ENCODE measurements at places on chromosomes 3 and 15.
A peak's percentile ranks its signal among the peaks of the same experiment; 100 is the strongest.

- DNase-seq, result no peak
Measured at GRCh38 chr3:194061421-194062030, 74.4 kb upstream of the HES1 start.

- DNase-seq, result no peak
Measured at GRCh38 chr3:109057056-109057455, 60.9 kb downstream of the MORC1 start.

- DNase-seq, result no peak
Measured at GRCh38 chr15:91186904-91187656, 87.0 kb downstream of the SV2B start.

DNA sequence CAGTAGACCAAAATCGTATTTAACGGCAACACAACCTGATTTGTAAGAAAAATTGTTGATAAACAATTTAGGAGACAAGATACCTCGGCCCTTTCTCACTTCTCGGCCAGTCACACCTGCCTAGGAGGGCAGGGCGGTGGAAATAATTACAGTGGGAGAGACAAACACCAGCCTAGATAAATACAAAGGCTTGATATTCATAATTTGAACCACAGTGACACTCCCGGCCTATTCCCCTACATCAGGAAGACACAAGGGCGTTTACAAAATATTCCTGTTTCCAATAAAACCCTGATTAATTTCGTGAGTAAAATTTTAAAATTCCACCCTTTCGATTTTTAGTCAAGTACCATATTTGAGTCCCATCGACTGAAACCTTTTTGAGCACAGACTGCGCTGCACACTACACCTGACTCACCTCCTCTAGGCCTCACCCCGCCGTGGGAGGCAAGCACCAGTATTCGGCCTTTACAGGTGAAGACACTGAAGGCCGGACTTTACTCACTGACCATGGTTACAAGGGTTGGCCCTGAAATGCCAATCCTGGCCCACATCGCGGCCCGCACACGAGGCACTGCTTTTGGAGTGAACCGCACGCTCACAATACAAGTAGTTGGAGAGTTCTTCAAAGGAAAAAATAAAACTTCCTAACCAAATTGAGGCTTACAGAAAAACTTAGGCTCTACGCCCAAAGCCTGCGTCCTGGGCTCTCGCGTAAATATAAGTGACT is 794 bp downstream of the ARPP19 start:
- DNase-seq, result no peak

DNA sequence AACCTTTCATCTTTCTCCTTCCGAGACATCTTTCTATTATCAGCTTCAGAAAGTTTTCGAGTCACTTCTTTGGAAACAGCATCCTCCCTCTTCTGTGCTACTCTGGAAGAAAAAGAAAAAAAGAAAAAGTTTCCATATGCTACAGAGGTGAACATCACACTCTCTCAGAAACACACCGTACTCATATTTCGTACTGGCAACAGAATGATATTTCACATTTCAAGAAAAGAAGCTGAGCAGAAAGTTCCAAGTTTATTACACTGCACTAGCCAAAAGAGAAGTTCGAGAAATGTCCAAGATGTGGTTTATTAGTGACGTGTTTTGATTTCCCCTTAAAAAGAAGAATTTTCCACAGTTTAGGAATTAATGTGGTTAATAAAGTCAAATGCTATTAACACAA is 6.0 kb downstream of the SSR3 start:
- DNase-seq, result no peak

DNA sequence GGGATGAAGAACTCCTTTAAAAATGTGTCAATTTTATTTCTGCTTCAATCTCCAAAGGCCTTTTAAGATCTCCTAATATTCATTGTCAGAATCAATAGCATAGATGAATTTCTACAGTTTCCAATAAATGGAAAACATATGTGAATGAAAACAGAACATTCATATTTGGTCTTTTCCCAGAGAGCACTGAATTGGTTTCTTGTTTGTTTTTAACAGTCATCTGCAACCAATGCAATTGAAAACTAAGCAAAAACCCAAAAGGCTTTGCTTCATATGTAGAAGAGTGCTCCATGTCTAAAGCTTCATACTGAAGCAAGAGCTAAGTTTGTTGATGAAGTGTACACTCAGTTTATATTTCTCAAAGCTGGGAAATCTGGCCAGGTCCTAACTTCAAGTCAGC is 426.5 kb upstream of the CDIN1 start:
- no peak for DNase-seq

DNA sequence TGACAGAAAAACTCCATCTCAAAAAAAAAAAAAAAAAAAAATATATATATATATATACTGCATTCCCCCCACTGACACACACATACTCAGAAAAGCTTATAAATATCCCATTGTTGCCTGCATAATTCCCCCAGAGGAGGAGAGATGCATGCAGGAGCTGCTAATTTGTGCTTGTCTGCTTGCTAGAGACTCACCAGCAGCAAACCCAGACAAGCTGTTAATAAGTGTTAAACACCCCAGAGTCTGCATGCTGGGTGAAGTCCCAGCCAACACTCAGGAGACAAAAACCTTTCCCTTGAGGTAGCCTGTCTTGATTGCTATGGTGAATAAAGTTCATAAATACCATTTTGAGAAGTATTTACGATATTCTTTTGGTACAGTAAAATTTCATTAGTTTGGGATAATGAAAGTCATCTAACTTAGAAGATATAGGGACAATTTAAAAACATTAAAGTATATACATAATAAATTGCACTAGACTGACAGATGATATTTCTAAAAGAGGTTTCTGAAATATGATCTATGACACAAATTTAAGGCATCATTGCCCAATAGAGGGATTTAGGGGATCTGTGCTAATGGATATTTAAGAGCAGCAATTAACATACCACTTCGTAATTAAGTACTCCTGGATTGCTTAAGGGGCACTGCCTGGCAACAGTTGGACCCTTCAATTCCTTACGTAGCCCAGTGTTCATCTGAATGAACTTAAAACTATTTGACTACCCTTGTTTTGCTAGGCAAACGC is 400.0 kb upstream of the C2CD4B start:
- DNase-seq, result no peak

- no peak for DNase-seq
Measured at GRCh38 chr15:99123713-99124451, 19.0 kb downstream of the SYNM start.

GRCh38 chr15:25783607-25784540 is 79.3 kb downstream of the ATP10A start:
- DNase-seq, result peak; percentile 45

- peak; percentile 45 for DNase-seq
Measured at GRCh38 chr3:16513141-16514020, at the start of gene RFTN1. TSS of gene RFTN1 (minus strand) at chr3:16513699. CDS start at chr3:16493869, 19,830 bp downstream.

DNA sequence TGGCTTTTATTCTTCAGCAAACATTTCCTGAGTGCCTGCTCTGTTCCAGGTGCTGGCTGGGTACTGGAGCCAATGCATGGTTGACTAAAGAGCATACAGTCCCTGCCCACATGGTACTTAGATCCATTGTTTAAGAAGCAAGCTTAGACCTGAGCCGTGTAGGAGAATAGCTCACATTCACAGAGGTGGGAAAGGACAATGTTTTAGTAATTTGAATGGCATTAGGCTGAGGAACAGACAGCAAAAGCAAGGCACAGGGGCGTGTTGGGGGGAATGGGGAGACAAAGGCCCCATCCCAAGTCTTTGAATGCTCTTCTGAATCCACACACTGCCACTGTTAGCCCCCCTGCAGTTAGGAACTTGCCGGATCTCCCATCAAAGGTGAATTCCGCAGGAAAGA is 388.2 kb upstream of the RGMA start:
- no peak for DNase-seq

- no peak for DNase-seq
Measured at GRCh38 chr3:143103652-143104051, 15.9 kb upstream of the CHST2 start.

DNA sequence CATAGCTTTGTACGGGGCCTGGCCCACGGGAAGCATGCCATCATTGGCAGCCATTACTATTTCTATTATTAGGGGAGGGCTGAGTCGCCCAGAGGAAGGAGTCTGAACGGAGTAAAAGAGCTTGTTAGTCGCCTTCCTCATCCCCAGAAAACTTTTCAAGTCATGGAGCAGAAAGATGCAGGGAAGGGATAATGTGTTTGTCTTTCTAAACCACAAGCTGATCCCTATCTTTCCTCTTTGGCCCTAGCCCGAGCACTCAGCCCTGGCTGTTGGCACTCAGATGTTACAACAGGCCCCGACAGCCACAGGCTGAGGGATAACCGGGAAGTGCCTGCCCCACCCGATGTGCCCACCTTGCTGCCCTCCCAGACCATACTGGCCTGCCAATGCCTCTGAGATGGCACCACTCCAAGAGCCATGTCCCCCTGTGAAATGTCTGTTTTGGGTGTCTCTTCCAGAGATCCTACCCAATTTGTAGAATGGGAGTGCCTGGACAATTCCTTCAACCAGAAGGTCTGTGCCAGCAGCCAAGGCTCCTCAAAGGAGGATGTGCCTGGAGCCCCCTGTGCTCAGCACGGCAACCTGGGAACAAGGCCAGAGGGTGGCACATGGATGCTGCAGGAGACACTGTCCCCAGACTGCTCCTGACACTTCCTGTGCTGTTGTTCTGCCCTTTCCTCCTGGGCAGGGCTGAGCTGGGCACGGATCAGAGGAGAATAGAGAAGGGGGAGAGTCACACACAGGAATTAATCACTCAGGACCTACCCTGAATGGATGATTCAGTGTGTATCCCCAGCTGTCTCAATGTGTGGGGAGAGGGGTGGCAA is 10.8 kb downstream of the PAK6 start:
- no peak for DNase-seq

- DNase-seq, result no peak
Measured at GRCh38 chr3:157836022-157836421, 270.2 kb downstream of the SHOX2 start.
